Activated CD4-positive, alpha-beta T cell treated with anti-CD3 and anti-CD28 coated beads for 48 hours (primary cell): ENCODE measurements at places on chromosomes 6 and 20.

- DNase-seq = no peak
These were observed 289.8 kb upstream of the IRAK1BP1 start for GRCh38 chr6:78577585-78577984.

GRCh38 chr6:41408982-41409381 lies 73.6 kb downstream of the NCR2 start:
- DNase-seq = no peak

- DNase-seq = no peak
These were observed 139.3 kb upstream of the PHACTR1 start for GRCh38 chr6:12577124-12577850.

DNA sequence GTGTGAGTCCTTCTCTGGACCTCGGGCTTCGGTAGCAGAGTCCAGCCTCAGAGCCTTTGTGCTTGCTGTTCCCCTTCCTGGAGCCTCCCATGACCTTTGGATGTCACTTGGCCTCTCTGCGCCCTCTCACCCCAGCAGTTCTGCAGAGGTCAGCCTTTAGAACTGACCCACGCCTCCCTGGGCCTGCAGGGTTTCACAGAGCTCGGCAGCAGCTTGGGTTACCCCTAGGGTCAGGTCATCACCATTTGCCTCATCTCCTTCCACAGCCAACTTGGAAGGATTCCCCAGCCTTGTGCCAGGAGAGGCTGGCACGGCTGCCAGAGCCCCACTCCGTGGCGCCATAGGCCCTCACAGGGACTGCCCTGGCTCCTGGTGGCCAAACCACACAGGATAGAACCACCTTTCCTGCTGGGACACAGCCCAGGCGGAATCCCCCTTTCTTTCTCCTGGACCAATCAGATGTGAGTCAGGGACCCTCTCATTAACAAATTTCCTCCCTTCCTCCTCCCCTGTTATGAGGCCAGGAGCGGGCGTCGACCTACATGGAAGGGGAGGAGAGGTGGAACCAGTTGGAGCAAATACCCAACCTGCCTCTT lies 13.9 kb upstream of the SIRPA start:
- no peak for DNase-seq

- no peak for DNase-seq
These were observed 150.2 kb upstream of the OGFRL1 start for GRCh38 chr6:71138376-71138775.

- DNase-seq = no peak
These were observed 31.5 kb downstream of the TMEM14B start for GRCh38 chr6:10779076-10779475.

DNA sequence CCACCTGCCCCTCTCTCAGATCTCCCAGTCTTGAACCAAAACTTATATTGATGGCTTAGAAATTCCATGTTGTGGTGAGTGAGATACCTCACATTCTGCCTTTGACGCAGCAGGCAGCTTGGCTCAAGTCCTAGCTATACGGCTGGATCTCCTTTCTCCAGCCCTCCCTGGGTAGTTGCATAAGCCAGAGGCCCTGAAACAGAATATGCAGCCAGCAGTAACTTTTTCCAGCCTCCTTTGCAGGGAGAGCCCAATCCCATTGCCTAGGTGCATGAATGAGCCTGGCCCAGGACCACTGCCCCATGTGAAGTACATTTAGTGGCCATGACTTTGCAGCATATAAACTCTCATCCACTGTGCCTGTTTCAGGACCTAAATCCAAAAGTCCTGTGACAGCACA lies 202.2 kb upstream of the CDYL start:
- DNase-seq = no peak

GRCh38 chr6:98274691-98275090 lies 559.7 kb upstream of the POU3F2 start:
- no peak for DNase-seq

GRCh38 chr20:407953-408842 lies at the start of gene RBCK1:
TSS of gene RBCK1 (plus strand) at chr20:408299. CDS start at chr20:408758, 459 bp downstream.
- DNase-seq = peak; percentile 90

DNA sequence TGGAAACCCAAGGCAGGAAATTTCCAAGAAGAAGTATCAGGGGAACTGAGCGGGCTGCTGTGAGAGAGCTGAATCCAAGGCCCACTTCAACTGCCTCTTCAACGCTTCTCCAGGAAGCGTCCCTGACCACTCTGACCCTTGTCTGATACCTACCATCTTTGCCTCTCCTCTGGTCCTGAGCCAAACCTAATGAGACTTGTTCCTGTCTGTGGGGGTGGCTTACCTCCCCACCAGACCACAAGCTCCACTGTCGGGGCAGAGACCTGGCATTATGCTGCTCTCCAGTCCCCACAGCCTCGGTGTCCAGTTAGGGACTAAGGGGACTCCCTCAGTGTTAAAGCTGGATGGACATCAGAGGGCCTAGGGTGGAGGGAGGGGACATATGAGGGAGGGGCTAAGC lies 49.7 kb downstream of the LRFN2 start:
- DNase-seq = no peak

DNA sequence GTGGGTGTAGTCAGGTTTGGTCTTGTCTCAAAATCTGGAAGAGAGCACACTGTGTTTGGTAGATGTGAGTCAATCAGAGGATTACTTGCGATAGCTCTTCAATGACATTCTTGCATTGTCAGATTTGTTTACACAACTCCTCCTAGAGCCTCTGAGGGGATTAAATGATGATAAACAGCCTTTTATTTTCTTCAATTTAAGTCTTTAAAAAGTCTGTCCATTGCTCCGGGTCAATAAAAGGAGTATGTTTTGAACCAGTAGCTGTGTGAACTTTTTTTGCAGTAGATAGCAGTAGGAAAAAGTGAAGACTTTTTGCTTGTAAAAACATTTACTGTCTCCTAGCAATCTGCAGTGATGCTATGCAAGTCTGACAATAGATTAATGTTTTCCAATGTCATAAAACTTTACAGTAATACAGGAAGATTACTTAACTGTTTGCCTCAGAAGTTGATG lies 49.9 kb downstream of the GJA1 start:
- no peak for DNase-seq

GRCh38 chr6:122405417-122405816 lies 6.0 kb downstream of the HSF2 start:
- no peak for DNase-seq

GRCh38 chr6:42454428-42454791 lies 2.7 kb upstream of the TRERF1 start:
- DNase-seq = no peak

GRCh38 chr20:51305316-51306052 lies 237.0 kb downstream of the NFATC2 start:
- no peak for DNase-seq

GRCh38 chr6:43771210-43771857 lies 1.3 kb downstream of the VEGFA start:
- peak; percentile 77 for DNase-seq

GRCh38 chr20:22805219-22805618 lies 220.8 kb upstream of the FOXA2 start:
- no peak for DNase-seq

GRCh38 chr6:163971841-163972838 lies 557.6 kb downstream of the QKI start:
- DNase-seq = no peak

DNA sequence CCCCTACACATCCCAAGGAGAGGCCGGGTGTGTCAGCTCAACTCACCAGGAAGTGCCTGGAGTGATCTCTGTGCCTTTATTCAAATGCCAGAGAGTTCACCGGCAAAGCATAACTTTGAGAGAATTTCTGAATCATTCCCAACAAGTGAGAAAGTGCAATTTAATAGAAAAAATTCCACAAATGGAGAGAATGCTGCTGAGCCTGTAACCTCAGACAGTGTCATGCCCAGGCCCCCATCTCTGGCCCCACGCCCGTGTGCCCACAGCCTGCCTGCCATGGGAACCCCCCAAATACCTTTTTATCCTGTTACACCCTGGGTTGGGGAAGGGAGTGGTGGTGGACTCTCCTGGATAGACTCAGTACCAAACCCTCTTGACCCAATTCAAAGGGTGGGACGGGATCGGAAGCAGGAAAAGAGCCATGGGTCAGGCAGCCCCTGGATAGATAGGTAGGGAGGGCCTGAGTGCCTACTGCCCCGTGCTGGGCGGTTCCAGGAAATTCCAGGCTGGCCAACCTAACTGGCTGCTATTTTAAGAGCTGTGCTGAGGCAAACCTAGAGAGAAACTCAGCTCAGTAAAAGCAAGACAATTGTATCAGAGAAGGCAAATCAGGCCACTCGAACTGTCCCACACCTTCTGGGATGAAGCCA lies 179.0 kb upstream of the FOXA2 start:
- DNase-seq = no peak

- DNase-seq = no peak
These were observed 54.8 kb downstream of the NFATC2 start for GRCh38 chr20:51487565-51488268.

DNA sequence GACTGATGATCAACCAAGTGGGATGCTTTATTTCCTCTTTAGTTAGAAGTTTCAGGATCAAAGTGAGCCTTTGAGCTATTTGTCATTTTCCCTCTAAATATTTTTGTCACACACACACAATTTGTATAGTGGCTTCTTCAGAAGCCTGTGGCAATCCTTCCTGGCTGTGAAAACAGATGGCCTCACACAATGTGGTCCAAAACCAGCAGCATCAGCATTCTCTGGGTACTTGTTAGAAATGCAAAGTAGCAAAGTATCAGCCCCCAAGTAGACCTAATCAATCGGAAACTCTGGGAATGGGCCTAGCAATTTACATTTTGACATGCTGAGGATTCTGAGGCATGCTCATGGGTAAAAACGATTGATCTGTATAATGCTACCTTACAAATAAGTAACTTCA lies 115.9 kb downstream of the PAX1 start:
- DNase-seq = no peak

DNA sequence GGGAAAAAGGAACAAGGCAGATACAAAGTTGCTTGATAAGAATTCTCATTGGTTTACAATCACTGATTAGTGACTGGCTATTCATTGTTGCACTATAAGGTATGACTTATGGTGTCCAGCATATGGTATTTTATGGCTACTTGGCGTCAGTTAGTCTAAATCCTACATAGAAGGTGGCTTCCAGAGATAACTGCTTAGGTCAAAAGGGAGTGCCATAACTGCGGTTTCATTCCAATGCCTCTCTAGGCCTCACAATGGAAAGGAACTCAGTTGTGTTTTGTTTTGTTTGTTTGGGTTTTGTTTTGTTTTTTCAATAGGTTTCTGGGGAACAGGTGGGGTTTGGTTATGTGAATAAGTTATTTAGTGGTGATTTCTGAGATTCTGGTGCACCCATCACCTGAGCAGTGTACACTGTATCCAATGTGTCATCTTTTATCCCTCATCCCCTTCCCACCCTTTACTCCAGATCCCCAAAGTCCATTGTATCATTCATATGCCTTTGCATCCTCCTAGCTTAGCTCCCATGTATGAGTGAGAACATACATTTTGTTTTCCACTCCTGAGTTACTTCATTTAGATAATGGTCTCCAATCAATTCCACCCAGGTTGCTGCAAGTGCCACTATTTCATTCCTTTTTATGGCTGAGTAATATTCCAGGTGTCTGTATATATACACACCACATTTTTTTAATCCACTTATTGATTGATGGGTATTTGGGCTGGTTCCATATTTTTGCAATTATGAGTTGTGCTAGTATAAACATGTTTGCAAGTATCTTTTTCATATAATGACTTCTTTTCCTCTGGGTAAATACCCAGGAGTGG lies 7.0 kb downstream of the GOPC start:
- no peak for DNase-seq

- DNase-seq = no peak
These were observed 231.6 kb downstream of the HTR1B start for GRCh38 chr6:77231438-77232305.

DNA sequence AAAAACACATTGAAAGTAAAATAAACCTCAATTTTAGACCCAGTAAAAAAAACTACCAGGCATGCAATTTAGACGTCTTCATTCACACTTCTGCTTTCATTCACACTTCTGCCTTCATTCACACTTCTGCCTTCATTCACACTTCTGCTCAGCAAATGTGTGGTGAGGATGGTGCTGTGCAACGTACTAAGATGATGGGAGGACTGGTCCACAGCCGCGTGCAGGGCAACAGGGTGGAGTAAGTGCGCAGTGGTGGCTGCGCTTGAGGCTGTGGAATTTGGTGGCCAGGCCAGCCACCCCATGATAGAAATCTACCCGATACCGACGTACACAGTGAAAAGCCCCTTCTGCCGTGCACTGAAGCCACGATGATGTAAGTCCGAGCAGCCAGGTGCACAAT lies 114.3 kb upstream of the CD93 start:
- no peak for DNase-seq

DNA sequence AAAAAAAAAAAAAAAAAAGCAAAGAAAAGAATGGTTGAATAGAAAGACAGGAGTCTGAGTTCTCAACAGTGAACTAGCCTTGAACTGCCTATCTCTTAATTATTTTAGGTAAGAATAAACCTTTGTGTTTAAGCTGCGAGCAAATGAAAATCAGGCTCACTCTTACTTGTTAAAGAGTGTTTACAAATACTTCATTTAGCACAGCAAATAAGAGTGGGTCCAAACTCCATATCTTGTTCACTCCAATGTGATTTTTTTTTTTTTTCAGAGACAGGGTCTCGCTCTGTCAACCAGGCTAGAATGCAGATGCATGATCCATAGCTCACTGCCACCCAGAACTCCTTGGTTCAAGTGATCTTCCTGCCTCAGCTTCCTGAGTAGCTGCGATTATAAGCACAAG lies 11.9 kb downstream of the MCM9 start:
- no peak for DNase-seq

GRCh38 chr6:15296735-15297134 lies 50.9 kb downstream of the JARID2 start:
- DNase-seq = peak; percentile 45

GRCh38 chr6:33868141-33868540 lies 64.3 kb upstream of the MLN start:
- no peak for DNase-seq

GRCh38 chr6:38937839-38938613 lies 110.6 kb upstream of the GLP1R start:
- no peak for DNase-seq

- no peak for DNase-seq
These were observed 101.0 kb upstream of the MAP3K7 start for GRCh38 chr6:90687775-90688380.

- peak; percentile 32 for DNase-seq
These were observed 31.5 kb upstream of the GCM1 start for GRCh38 chr6:53179961-53180651.

- DNase-seq = no peak
These were observed 9.9 kb upstream of the SDCBP2 start for GRCh38 chr20:1338801-1339200.

GRCh38 chr6:158489441-158489840 lies 70.5 kb upstream of the TMEM181 start:
- no peak for DNase-seq

DNA sequence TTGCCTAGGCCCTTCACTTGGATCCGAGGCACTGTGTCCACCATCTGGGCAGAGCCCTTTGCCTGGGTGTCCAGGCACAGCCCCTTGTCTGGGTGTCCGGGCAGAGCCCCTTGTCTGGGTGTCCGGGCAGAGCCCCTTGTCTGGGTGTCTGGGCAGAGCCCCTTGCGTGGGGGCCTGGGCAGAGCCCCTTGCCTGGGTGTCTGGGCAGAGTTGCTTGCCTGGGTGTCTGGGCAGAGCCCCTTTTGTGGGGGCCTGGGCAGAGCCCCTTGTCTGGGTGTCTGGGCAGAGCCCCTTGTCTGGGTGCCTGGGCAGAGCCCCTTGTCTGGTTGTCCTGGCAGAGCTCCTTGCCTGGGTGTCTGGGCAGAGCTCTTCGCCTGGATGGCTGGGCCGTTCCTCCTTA lies 443.4 kb upstream of the CDH4 start:
- DNase-seq = no peak
